ENCODE measurements at places on chromosomes 7 and 10.

- no peaks in the 10 kb centered on the region for H3K36me3 ChIP-seq
- H3K4me1 ChIP-seq = peaks cover 33% of the 10 kb centered on the region
- H3K27ac ChIP-seq = peak overlapping the region; percentile 0
- H3K4me3 ChIP-seq = peak overlapping the region; percentile 26
Measured at GRCh38 chr10:50512743-50513416, 110.9 kb downstream of the SGMS1 start.

GRCh38 chr7:27992755-27993493 is 187.7 kb downstream of the JAZF1 start:
- no peak overlapping the region for H3K27ac ChIP-seq
- peaks cover 3% of the 10 kb centered on the region for H3K4me1 ChIP-seq
- H3K4me3 ChIP-seq = no peak overlapping the region
- no peak for DNase-seq
- H3K27me3 ChIP-seq = no peaks in the 10 kb centered on the region

GRCh38 chr7:115647712-115648111 is 382.9 kb downstream of the TFEC start:
- H3K4me3 ChIP-seq = no peak overlapping the region
- H3K36me3 ChIP-seq = no peaks in the 10 kb centered on the region
- no peak for DNase-seq
- H3K4me1 ChIP-seq = no peaks in the 10 kb centered on the region

GRCh38 chr10:79093658-79094411 is 25.1 kb downstream of the ZMIZ1 start:
- no peaks in the 10 kb centered on the region for H3K27me3 ChIP-seq
- no peaks in the 10 kb centered on the region for H3K36me3 ChIP-seq
- peaks cover 35% of the 10 kb centered on the region for H3K4me1 ChIP-seq
- H3K27ac ChIP-seq = no peak overlapping the region
- H3K4me3 ChIP-seq = no peak overlapping the region
- DNase-seq = no peak

- no peak overlapping the region for H3K4me3 ChIP-seq
- H3K27ac ChIP-seq = no peak overlapping the region
- DNase-seq = peak; percentile 32
- no peaks in the 10 kb centered on the region for H3K27me3 ChIP-seq
Measured at GRCh38 chr10:30581779-30582380, 47.7 kb downstream of the LYZL2 start.

GRCh38 chr7:5276611-5277010 is 6.1 kb upstream of the SLC29A4 start:
- H3K27ac ChIP-seq = no peak overlapping the region
- no peak overlapping the region for H3K4me3 ChIP-seq
- H3K36me3 ChIP-seq = no peaks in the 10 kb centered on the region
- no peaks in the 10 kb centered on the region for H3K27me3 ChIP-seq

DNA sequence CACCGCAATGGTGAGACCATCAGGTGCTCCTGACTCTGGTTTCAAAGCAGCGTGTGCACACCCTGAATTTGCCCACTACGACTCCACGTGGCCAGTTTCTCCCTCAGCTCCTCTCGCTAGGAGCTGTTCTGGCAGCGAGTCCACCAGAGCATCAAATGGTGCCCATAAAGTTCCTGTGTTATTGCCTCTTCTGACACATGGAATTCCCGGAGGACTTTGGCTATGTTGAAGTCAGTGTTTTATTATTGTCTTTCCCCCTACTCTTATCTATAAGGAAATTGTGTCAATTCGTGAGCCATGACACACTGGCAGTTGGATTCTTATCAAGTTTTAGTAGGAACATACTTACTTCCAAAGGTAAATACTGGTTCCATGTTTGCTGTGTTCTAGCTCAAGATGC is 53.9 kb upstream of the NPVF start:
- H3K27me3 ChIP-seq = peaks cover 4% of the 10 kb centered on the region
- H3K4me1 ChIP-seq = no peaks in the 10 kb centered on the region
- DNase-seq = no peak
- no peak overlapping the region for H3K27ac ChIP-seq
- no peaks in the 10 kb centered on the region for H3K36me3 ChIP-seq
- no peak overlapping the region for H3K4me3 ChIP-seq

DNA sequence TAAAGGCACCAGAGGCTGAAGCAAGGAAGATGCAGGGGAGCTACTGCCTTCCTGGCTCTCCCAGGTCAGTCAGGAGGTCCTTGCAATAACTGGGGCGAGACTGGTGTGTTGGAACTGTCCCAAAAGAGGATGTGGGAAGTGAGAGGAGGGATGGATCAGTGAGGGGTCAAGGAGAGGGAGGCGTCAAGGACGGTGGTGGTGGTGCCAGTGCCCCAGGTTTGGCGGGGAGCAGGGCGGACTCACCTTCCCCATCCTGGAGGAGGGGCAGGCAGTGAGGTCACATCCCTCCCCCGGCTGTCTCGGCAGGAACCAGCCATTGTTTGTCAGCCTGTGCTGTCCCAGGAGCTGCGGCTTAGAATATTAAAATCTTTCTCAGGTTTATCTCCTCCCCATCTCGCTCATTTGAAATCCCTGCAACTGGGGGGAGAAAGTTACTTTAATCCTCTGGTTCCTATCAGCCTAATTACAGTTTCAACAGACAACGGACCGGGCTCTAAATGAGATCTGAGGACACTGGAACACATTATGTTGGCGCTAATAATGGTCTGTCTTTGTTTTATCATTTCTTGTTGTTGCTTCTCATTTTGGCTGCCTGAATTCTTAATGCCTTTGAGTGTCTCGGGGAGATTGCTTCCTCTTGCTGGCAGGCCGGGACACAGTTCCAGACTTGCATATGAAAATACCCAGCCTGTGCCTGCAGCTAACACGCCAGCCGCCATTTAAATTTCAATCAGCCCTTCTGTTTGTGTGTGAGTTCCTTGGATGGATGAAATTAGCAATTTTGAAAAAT is 387.5 kb downstream of the RPS24 start:
- no peak overlapping the region for H3K4me3 ChIP-seq
- no peaks in the 10 kb centered on the region for H3K36me3 ChIP-seq
- DNase-seq = no peak
- no peaks in the 10 kb centered on the region for H3K27me3 ChIP-seq
- H3K4me1 ChIP-seq = no peaks in the 10 kb centered on the region
